Thoracic aorta (tissue), 2 donors: ENCODE measurements at places on chromosomes 6 and 20.

GRCh38 chr6:19719691-19720128 is 117.5 kb upstream of the ID4 start:
- H3K36me3 ChIP-seq: no peaks in the 10 kb centered on the region
- no peaks in the 10 kb centered on the region for H3K27me3 ChIP-seq
- H3K27ac ChIP-seq: peak overlapping the region; percentile 19
- H3K4me1 ChIP-seq: peaks cover 33% of the 10 kb centered on the region

- H3K4me1 ChIP-seq: peaks cover 28% of the 10 kb centered on the region
- peak overlapping the region; percentile 56 for H3K4me3 ChIP-seq
- H3K27ac ChIP-seq: peak overlapping the region; percentile 79
- DNase-seq: peak; percentile 45
- no peaks in the 10 kb centered on the region for H3K36me3 ChIP-seq
- no peaks in the 10 kb centered on the region for H3K27me3 ChIP-seq
These were observed 17.4 kb upstream of the HM13 start for GRCh38 chr20:31496761-31497295.

DNA sequence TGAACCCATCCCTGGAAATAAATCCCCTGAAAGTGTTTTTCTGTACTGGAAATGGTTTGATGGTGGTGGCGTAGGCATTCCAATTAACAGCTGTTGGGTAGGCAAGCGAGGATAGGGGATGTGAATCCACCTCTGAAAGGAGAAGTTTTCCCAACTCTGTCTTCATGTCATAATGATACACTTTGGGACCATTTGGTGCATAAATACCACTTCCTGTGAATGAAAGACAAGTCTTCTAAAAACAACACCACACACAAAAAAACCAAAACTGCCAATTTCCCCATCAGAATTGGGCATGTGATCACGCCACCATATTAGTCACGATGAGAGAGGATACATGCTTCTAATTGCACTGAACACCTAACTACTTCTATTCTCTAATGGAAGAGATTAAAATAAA is 6.4 kb downstream of the VNN2 start:
- H3K27ac ChIP-seq: no peak overlapping the region
- H3K27me3 ChIP-seq: no peaks in the 10 kb centered on the region
- H3K36me3 ChIP-seq: no peaks in the 10 kb centered on the region
- no peaks in the 10 kb centered on the region for H3K4me1 ChIP-seq

DNA sequence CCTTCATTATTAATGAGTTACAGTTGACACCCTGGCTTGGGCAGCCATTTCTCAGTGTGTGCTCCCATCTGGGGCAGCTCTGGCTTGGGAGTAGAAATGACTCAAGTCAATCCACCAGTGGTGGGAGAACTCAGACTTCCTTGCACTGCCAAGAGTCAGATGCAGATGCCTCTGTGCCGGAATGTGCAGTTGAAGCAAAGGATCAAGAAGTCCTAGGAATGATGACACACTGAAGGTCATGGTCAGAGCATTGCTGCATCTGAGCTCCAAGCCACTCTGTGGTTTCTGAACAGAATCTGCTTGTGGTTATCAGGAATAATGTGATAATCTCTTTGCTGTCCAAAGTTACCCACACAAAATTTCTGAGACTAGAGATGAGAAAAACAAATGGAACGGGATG is 19.5 kb upstream of the PAX1 start:
- DNase-seq: no peak
- H3K27ac ChIP-seq: no peak overlapping the region
- no peaks in the 10 kb centered on the region for H3K4me1 ChIP-seq
- no peaks in the 10 kb centered on the region for H3K27me3 ChIP-seq

- H3K36me3 ChIP-seq: no peaks in the 10 kb centered on the region
- no peak for DNase-seq
- no peak overlapping the region for H3K4me3 ChIP-seq
- no peaks in the 10 kb centered on the region for H3K4me1 ChIP-seq
These were observed 35.4 kb upstream of the E2F3 start for GRCh38 chr6:20366082-20366830.

DNA sequence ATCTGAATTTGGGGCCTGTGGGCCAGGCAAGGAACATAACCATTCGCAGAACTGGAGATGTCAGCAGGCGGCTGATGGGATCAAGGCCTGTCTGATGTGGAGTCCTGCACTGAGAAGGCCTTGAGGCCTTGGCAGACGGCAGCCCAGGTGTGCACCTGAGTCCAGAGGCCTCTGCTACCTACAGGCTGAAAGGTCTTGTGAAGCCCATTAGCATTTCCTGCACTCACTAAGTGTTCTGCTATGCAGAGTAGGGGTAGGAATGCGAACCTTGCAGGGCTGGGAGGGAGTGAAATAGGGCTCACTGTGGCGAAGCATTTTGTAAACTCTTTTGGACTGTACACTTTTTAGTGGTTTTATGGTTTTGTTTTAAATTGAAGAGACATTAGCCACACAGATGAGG is 48.3 kb upstream of the RNF24 start:
- no peak for DNase-seq
- peaks cover 55% of the 10 kb centered on the region for H3K4me1 ChIP-seq
- no peak overlapping the region for H3K4me3 ChIP-seq
- no peaks in the 10 kb centered on the region for H3K27me3 ChIP-seq

GRCh38 chr20:18728870-18729224 is 84.7 kb upstream of the SCP2D1 start:
- H3K4me3 ChIP-seq: no peak overlapping the region
- no peak for DNase-seq
- H3K27ac ChIP-seq: no peak overlapping the region
- H3K36me3 ChIP-seq: no peaks in the 10 kb centered on the region
- no peaks in the 10 kb centered on the region for H3K27me3 ChIP-seq

- H3K36me3 ChIP-seq: no peaks in the 10 kb centered on the region
- peak overlapping the region; percentile 22 for H3K4me3 ChIP-seq
- no peaks in the 10 kb centered on the region for H3K27me3 ChIP-seq
These were observed 165.4 kb upstream of the CITED2 start for GRCh38 chr6:139539852-139540251.

- H3K4me1 ChIP-seq: no peaks in the 10 kb centered on the region
- no peak overlapping the region for H3K27ac ChIP-seq
- H3K27me3 ChIP-seq: no peaks in the 10 kb centered on the region
- no peak overlapping the region for H3K4me3 ChIP-seq
- no peaks in the 10 kb centered on the region for H3K36me3 ChIP-seq
- DNase-seq: no peak
These were observed 34.0 kb downstream of the CEP85L start for GRCh38 chr6:118617417-118617816.

GRCh38 chr20:6014017-6014416 is 39.8 kb downstream of the LRRN4 start:
- no peaks in the 10 kb centered on the region for H3K27me3 ChIP-seq
- H3K27ac ChIP-seq: no peak overlapping the region
- H3K36me3 ChIP-seq: peaks cover 20% of the 10 kb centered on the region
- H3K4me1 ChIP-seq: no peaks in the 10 kb centered on the region
- no peak for DNase-seq

DNA sequence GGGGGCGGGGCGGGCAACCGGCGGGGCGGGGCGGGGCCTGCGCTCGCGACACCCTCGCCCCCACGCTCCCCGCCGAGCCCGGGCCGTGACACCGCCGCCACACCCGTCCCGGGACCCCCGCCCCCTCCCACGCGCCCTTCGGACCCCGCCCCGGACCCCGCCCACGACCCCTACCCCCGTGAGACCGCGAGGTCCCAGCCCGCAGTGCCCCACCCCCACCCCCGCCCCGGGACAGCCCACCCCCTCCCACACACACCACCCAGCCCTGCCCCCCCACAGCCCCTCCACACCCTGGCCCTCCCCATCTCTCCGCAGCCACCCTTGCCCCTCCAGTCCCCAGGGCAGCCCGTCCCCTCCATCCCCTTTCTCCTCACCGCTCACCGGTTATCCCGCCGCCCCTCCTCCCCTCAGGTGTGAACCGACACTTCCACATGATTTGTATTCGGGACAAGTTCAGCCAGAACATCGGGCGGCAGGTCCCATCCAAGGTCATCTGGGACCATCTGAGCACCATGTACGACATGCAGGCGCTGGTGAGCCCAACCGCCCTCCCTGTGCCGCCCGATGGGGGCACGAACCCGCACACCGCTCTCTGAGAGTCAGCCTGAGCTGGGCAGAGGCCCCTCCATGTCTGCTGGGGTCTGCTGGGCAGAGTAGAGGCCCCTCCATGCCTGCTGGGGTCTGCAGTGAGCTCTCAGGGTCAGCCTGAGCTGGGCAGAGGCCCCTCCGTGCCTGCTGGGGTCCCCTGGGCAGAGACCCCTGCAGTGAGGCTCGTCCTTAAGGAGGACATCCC is 622 bp downstream of the MRGBP start:
- H3K27me3 ChIP-seq: no peaks in the 10 kb centered on the region
- peaks cover 9% of the 10 kb centered on the region for H3K36me3 ChIP-seq
- peak overlapping the region; percentile 2 for H3K27ac ChIP-seq
- H3K4me3 ChIP-seq: peak overlapping the region; percentile 89

DNA sequence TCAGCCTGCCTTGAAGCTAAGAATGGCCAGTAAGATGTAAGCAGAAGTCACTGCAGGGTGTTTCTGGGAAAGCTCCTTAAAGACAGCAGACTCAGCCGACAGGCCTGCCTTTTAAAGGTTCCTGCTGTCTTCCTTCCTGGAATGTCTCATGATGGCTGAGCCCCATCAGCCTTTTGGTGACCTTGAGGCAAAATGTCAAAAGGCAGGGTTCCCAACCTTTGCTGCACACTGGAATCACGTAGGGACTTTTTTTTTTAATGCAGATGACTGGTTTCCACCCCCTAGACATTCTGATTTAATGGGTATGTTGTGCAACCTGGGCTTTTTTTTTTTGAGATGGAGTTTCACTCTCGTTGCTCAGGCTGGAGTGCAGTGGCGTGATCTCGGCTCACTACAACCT is 11.6 kb downstream of the MDGA1 start:
- H3K27me3 ChIP-seq: no peaks in the 10 kb centered on the region
- H3K4me1 ChIP-seq: peaks cover 2% of the 10 kb centered on the region
- H3K4me3 ChIP-seq: no peak overlapping the region
- no peaks in the 10 kb centered on the region for H3K36me3 ChIP-seq
- no peak for DNase-seq

DNA sequence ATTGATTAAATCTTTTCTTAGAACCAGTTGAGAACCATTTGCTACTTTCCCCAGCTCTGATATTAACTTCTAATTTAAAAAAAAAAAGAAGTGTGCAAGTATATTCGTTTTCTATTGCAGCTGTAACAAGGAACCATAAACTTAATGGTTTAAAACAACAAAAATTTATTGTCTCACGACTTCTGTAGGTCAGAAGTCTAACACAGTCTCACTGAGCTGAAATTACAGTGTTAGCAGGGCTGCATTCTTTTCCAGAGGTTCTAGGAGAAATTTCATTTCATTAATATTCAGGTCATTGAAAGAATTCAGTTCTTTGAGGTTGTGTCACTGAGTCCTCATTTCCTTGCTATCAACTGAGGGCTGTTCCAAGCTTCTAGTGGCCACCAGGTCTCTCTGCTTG is 213.5 kb upstream of the RNF217 start:
- no peaks in the 10 kb centered on the region for H3K27me3 ChIP-seq
- H3K4me1 ChIP-seq: no peaks in the 10 kb centered on the region
- H3K27ac ChIP-seq: no peak overlapping the region
- no peak for DNase-seq
- no peaks in the 10 kb centered on the region for H3K36me3 ChIP-seq

- no peak overlapping the region for H3K27ac ChIP-seq
- no peak overlapping the region for H3K4me3 ChIP-seq
- H3K4me1 ChIP-seq: no peaks in the 10 kb centered on the region
- no peak for DNase-seq
- H3K36me3 ChIP-seq: no peaks in the 10 kb centered on the region
These were observed 91.8 kb upstream of the CNKSR3 start for GRCh38 chr6:154602296-154602695.

- peak overlapping the region; percentile 98 for H3K27ac ChIP-seq
- peak; percentile 93 for DNase-seq
- no peaks in the 10 kb centered on the region for H3K27me3 ChIP-seq
- peak overlapping the region; percentile 1 for H3K4me3 ChIP-seq
These were observed 12.4 kb downstream of the WFDC3 start for GRCh38 chr20:45779011-45779915.

DNA sequence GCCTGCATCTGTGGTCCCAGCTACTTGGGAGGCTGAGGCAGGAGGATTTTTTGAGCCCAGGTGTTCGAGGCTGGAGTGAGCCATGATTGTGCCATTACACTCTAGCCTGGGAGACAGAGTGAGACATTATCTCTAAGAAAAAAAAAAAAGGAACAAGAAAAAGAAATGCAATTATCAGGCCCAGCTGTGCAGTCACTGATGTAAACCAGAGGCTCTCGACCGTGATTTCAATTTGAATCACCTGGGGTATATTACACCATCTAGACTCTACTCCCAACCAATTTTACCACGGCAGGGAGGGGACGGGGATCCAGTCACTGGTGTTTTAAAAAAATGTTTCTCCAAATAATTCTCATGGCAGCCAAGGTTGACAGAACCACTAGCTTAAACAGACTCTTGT is 48.8 kb upstream of the NKX2-2 start:
- H3K4me1 ChIP-seq: no peaks in the 10 kb centered on the region
- H3K36me3 ChIP-seq: no peaks in the 10 kb centered on the region
- no peak overlapping the region for H3K27ac ChIP-seq
- no peak overlapping the region for H3K4me3 ChIP-seq
- H3K27me3 ChIP-seq: no peaks in the 10 kb centered on the region
- DNase-seq: no peak

- H3K4me3 ChIP-seq: peak overlapping the region; percentile 77
- DNase-seq: no peak
- H3K36me3 ChIP-seq: no peaks in the 10 kb centered on the region
- peaks cover 29% of the 10 kb centered on the region for H3K27me3 ChIP-seq
These were observed 631 bp downstream of the ULBP2 start for GRCh38 chr6:149942461-149942829.

DNA sequence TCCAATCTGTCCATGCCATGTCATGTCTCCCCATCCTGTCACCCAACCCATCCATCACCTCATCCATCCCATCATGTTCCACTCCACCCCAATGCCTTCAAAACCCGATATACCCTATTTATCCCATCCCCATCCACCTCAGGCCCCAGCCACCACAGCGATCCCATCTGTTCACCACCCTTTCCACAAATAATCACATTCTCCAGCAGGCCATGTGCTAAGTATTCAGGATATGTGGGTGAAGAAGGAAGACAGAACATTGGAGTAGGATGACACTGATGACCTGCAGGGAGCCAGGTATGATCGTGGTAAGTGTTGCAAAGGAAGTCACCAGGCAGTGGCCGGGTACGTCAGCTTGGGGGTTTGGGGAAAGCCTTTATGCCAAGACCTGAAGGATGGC is 48.8 kb downstream of the NPEPL1 start:
- H3K4me3 ChIP-seq: no peak overlapping the region
- H3K36me3 ChIP-seq: no peaks in the 10 kb centered on the region
- H3K27ac ChIP-seq: no peak overlapping the region
- no peaks in the 10 kb centered on the region for H3K4me1 ChIP-seq
- no peak for DNase-seq

DNA sequence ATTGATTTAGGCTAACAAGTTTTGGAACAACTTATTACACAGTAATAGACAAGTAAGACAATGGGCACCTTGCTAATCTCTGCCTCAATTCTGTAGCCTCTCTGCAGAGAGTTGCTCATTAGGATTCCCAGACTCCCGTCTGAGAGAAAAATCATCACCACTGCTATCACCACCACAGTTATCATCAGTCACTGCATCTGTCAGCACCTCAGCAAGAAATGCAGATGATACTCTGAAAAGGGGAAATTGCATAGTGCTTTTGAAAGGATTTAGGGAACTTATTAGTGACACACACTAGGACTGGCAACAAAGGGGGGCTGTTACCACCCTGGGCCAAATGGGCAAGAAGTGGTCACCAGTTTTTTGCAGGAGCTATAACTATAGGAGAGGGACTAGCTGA is 39.9 kb downstream of the FOXA2 start:
- H3K27ac ChIP-seq: no peak overlapping the region
- H3K27me3 ChIP-seq: no peaks in the 10 kb centered on the region
- no peaks in the 10 kb centered on the region for H3K36me3 ChIP-seq
- no peaks in the 10 kb centered on the region for H3K4me1 ChIP-seq
- no peak overlapping the region for H3K4me3 ChIP-seq

GRCh38 chr20:48384147-48384818 is 443.5 kb downstream of the PREX1 start:
- no peaks in the 10 kb centered on the region for H3K36me3 ChIP-seq
- no peaks in the 10 kb centered on the region for H3K4me1 ChIP-seq
- H3K4me3 ChIP-seq: no peak overlapping the region
- no peaks in the 10 kb centered on the region for H3K27me3 ChIP-seq
- no peak for DNase-seq
